ENCODE measurements at places on chromosomes 2 and 18.

DNA sequence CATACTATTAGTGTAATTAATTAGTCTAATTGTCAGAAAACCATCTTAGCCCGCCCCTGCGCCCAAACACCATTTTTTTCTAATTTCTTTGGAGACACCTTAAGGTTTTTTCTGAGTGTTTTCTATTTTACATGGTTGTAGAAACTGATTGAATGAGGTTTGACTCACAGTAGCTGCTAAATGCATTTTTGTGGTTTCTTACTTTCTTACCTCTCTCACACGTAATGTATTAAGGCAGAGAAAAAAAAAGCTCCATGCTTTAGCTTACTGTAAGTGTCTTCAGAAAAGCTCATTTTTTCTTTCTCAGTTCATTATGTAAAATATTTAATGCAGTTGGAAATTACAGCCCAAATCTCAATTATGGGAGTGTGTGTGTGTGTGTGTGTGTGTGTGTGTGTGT lies 548.5 kb upstream of the LRRTM4 start:
- no peak for DNase-seq

DNA sequence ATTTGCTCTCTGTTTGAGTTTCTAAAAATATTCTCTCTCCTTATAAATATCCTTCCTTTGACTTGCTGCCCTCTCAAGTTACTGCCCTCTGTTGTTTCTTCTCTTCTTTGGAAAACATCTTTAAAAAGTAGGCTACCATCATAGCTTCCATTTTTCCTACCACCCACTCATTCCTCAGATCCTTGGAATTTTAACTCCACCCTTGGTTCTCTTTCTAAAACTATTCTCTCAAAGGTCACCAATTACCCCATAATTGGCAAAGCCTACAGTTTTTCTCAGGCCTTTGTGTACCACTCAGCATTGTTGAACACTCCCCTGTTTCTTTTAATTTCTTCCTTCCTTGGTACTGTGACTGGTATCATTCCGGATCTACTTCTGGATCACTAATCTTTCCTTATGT lies 43.0 kb upstream of the ITGAV start:
- no peak for DNase-seq

DNA sequence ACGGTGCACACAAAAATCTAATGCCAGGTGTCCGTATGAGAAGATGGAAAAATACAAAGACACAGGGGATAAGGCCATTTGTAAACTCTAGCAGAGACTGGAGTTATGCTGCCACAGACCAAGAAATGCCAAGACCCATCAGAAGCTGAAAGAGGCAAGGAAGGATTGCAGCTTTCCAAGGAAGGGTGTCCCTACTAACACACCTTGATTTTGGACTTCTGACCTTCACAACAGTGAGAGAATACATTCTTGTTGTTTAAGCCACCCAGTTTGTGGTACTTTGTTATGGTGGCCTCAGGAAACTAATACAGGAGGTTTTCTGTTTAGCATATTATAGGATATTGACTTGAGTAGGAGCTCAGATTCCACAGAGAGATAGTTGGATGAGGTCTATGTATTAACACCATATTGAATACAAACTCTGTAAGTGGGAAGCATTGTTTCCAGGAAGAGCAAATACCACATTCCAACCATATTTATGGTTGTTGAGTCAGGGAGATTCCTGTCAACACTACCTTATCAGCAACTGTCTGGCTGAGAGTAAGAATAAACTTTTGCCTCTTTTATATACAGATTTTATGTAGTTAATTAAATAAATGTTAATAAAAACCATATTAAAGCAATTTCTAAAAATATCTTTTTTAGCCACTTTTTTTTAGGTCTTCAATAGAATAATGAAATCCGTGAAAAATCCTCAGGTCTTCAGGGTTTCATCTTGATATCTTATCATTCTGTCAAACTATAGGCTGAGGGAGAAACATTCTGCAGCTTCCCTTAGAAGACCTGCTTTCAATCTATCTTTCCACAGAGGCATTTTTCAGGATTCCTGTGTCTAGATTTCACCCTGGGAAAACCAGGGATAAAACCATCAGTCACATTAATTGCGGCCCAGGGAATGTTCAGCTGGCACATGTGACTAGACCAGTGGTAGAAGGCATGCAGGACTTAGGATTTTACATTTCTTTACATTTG lies 35.4 kb upstream of the HNMT start:
- no peak for DNase-seq

- no peak for DNase-seq
Observed at GRCh38 chr2:64092502-64092901, 51.7 kb downstream of the PELI1 start.

GRCh38 chr2:238425979-238426567 lies 654 bp upstream of the ASB1 start:
- peak; percentile 75 for DNase-seq

DNA sequence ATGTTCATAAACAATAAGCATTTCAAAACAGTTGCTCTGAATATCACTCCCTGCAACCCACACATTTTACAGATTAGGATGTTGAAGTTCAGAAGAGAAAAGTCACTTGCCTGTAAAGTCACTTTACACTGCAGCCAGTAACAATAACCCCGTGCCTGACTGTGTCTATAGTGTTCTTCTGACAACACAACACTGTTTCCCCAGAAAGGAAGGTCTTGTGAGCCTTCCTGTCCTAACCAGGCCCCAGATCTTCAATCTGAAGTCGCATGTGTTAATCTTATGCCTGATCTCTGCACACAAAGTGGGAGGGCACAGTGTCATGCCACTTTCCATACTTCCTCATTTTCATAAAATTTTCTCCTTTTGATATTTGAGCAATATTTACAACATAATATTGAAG lies 120.2 kb downstream of the FEZ2 start:
- no peak for DNase-seq

- DNase-seq = peak; percentile 73
Observed at GRCh38 chr2:100957996-100958653, 44.0 kb upstream of the RPL31 start.

DNA sequence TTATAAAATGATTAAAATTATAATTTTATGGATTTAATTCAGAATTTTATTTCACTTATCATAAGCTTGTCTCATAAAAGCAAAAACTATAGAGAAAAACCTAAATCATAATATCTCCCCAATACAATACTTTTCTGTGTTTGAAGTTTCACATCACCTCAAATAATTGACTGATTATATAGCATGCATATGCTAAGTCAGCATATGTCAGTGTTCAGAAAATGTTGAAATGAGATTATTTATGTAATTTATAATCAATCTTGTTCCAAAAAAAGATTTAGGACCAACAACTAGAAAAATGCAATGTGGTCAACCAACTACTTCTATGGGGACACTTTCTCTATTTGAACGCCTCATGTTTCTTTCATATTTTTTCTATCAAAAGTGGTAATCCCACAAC lies 902.6 kb downstream of the CPS1 start:
- DNase-seq = no peak

DNA sequence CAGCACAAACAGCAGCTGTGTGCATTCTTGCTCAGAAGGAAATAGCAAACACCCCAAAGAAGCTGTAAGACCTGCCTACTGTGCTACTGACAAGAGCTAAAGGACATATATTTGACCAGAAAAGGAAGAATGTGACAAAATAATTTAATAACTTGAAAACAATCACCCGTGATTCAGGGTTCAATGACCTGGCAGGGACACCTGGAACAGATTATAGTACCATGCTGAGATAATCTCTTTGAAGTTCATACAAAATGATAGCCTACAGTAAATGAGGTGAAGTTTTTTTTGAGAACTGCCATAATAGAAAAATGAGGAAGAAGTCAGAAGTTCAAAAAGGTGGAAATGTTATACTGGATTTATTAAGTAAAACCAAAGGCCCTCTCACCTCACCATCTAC lies 324.8 kb upstream of the GULP1 start:
- DNase-seq = no peak

- DNase-seq = no peak
Observed at GRCh38 chr18:10234281-10234680, 220.2 kb upstream of the APCDD1 start.

GRCh38 chr2:205531072-205531471 lies 151.2 kb upstream of the NRP2 start:
- DNase-seq = no peak

DNA sequence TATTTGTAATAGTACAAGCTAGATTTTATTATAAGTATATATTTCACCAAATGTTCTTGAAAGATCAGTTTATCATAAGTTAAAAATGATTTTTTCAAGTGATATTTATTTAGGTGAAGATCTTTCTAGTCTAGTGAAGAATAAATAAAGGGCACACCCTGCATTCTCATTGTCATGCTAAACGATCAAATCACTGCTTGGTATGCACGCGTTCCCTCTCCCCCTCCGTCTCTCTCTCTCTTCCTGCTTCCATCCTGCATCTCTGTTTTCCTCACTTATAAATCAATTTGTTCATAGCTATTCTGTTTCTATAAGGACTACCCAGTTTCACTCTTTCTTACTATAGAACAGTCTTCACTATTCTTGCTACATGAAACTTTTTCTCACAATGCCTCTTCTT lies 1067.4 kb downstream of the LRP1B start:
- DNase-seq = no peak

- no peak for DNase-seq
Observed at GRCh38 chr18:42614619-42615293, 500.7 kb downstream of the RIT2 start.

DNA sequence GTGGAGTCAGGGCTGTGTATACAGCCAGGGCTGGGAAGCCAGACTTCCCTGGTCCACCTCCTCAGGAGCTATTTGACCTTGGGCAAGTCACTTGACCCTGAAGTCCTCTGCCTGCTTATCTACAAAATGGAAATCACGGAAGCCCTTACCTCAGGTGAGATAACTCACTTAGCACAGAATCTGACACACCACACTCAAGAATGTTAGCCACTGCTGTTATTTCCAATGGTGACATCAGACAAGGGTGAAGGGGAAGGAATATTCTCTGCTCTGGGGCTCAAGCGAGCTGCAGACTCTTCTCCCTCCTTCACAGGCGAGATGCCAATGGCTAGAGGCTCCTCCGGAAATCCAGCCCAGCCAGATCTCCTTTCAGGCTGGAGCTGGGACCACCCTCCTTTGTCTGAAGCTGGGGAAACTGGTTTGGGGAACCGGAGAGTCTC lies 189.6 kb downstream of the HAUS1 start:
- no peak for DNase-seq

GRCh38 chr2:157194097-157194688 lies 63.3 kb upstream of the GALNT5 start:
- no peak for DNase-seq

GRCh38 chr18:36499938-36500337 lies 202.4 kb downstream of the FHOD3 start:
- DNase-seq = no peak

DNA sequence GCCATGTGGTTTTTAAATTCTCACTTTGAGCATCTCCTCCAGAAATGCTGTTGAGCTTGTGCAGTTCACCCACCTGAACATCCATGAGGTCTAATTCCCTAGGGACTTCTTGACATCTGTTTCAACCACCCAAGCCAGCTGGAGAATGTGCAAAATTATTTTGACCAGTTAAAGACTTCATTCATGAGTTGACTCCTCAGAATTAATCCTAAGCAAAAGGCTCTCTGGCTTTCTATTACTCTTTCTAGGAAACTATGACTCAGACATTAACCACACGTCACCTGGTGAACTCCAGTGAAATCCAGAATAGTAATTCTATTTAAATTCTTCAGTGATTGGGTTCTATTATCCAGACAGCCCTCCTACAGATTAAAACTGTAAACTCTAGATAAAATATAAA lies 247.5 kb downstream of the NBAS start:
- DNase-seq = no peak

DNA sequence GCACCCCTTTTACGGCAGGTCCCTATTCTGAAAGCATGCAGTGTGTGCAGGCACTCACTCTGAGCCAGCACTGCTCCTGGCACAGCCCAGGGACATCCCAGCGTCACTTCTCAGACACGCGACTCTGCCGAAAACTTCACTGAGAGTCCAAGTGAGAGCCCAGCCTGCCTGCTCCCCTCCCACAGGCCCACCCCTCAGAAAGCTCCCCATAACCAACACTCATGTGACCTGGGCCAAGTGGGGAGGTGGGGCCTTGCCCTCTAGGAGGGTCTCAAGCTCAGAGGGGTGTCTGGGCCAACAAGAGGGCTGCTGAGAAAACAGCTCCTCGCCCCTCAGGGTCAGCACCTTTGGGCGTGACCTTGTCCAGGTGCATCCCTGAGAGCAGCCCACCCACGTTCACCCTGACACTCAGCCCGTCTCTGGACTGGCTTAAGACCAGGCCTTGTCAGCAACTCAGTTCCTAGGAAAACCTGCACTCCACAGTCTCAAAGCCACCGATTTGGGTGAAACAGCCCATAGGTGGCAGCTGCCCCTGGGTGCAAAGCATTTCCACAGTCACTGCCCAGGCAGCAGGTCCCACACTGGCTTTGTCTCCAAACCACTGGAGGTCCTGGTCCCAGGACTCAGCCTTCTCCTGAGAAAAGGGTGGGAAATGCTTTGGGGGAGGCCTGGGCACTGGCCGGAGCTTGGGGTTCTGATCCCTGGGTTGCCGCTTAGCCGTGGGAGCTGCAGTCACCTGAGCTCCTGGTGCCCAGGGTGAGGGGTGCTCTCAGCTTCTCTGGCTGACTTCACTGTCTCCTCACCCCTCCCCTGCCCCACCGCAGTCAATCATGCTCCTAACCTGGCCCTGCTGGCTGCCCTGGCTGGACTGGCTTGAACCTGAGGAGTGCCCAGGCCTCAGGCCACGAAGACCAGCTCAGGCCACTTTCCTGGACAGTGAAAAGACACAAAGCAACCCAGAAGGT lies 209.6 kb downstream of the HDAC4 start:
- DNase-seq = peak; percentile 54

DNA sequence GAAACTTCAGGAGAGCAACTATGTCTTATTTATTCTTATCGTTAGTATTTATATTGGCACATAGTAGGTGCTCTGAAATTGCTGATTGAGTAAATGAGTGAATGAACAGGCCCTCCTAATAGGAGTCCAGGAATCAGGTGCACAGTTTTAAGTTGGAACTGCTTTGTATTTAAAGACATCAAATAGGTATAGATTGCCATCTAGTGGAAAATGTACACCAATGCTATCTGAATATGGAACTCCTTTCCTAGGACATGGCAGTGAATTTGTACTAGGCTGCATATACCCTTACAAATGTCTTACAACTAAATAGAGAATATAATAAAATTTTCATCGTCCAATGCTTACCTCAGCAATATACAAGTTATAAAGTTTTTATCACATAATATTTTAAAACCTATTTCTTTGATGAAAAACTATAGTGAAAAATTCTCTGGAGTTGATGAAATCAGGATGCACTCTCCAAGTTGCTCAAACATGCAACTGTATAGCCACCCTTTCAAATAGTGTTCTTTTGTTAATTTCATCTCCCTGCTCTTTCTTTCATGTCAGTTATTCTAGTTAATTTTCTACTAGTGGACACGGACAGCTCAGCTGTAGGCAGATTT lies 318.9 kb upstream of the SYT4 start:
- DNase-seq = no peak
